ENCODE measurements at places on chromosomes 5 and 9. TPM values are rescaled to one million over a fixed set of nuclear protein-coding genes. Genes with fewer than 3 reads are reported as not detected.

The CATSPER3 gene
- total RNA-seq: not detected

The GPR150 gene
- total RNA-seq: 0.34 TPM

The ZFP2 gene
- 0.15 TPM for total RNA-seq

The TEK gene
- total RNA-seq: not detected

The PPP1R2B gene
- total RNA-seq: under 0.01 TPM

The NXNL2 gene
- total RNA-seq: not detected

The HMMR gene
- total RNA-seq: 46.3 TPM

The GCNT4 gene
- total RNA-seq: 3.3 TPM

The BNC2 gene
- 67.4 TPM for total RNA-seq

The PCDHB9 gene
- total RNA-seq: not detected

The FOXD4L3 gene
- total RNA-seq: not detected

The SLC25A48 gene
- total RNA-seq: not detected

The BRD9 gene
- total RNA-seq: 36.2 TPM

The GHR gene
- total RNA-seq: 1.2 TPM

The SPATA31E1 gene
- total RNA-seq: not detected

The SVEP1 gene
- total RNA-seq: under 0.01 TPM

The SRA1 gene
- total RNA-seq: 43.0 TPM

The PAEP gene
- 11.0 TPM for total RNA-seq

The WNT8A gene
- total RNA-seq: not detected

The RUSC2 gene
- total RNA-seq: 9.9 TPM

The NUTM2F gene
- not detected for total RNA-seq

The CDC23 gene
- 38.7 TPM for total RNA-seq

The EIF4E1B gene
- not detected for total RNA-seq

The TYRP1 gene
- 6,402 TPM for total RNA-seq

The C6 gene
- total RNA-seq: not detected

The ACOT12 gene
- 1.1 TPM for total RNA-seq

The DCTN3 gene
- total RNA-seq: 73.3 TPM

The TXN gene
- total RNA-seq: 524 TPM

The TAF11L12 gene
- not detected for total RNA-seq

The IFNB1 gene
- total RNA-seq: 0.77 TPM

The PRRX2 gene
- total RNA-seq: not detected

The ARID3C gene
- 0.15 TPM for total RNA-seq

The SUSD3 gene
- 3.7 TPM for total RNA-seq

The RASEF gene
- 23.1 TPM for total RNA-seq

The SPATA31D1 gene
- total RNA-seq: not detected

The NR3C1 gene
- 18.0 TPM for total RNA-seq

The OLFM1 gene
- 14.9 TPM for total RNA-seq

The TEX53 gene
- total RNA-seq: not detected

The CRHBP gene
- total RNA-seq: 0.15 TPM

The MGAT1 gene
- 119 TPM for total RNA-seq

The ERAP2 gene
- 7.0 TPM for total RNA-seq

The SPATA31A3 gene
- not detected for total RNA-seq

The PLPP7 gene
- total RNA-seq: 6.3 TPM

The CTXN3 gene
- not detected for total RNA-seq

The ORM1 gene
- not detected for total RNA-seq

The RANBP17 gene
- 43.6 TPM for total RNA-seq

The BASP1 gene
- total RNA-seq: 20.4 TPM

The AK1 gene
- 59.6 TPM for total RNA-seq

The HAVCR2 gene
- under 0.01 TPM for total RNA-seq

The S1PR3 gene
- total RNA-seq: 2.1 TPM

The CDO1 gene
- total RNA-seq: 2.2 TPM

The ZDHHC11 gene
- total RNA-seq: 5.9 TPM

The FOXD1 gene
- total RNA-seq: not detected

The BAAT gene
- total RNA-seq: under 0.01 TPM

The CCNI2 gene
- not detected for total RNA-seq

The CARD19 gene
- total RNA-seq: 40.3 TPM
